Subcutaneous adipose tissue (tissue), 4 donors: ENCODE measurements at places on chromosomes 12 and 14. TPM values are rescaled to one million over a fixed set of nuclear protein-coding genes. Genes with fewer than 3 reads are reported as not detected.

The EPS8 gene
- 321 TPM for total RNA-seq

The ERP27 gene
- not detected for total RNA-seq

The CCDC184 gene
- total RNA-seq = not detected

The LHX5 gene
- total RNA-seq = not detected

The KRT2 gene
- total RNA-seq = not detected
